CD8-positive, alpha-beta T cell (primary cell): ENCODE measurements at places on chromosomes 3 and 15.

- DNase-seq, result no peak
Observed at GRCh38 chr3:46981932-46982471, 2.5 kb downstream of the NBEAL2 start.

- DNase-seq, result no peak
Observed at GRCh38 chr3:95134693-95135413, 1072.0 kb downstream of the NSUN3 start.

GRCh38 chr15:35605764-35606449, 59.9 kb upstream of the DPH6 start:
- DNase-seq, result no peak

DNA sequence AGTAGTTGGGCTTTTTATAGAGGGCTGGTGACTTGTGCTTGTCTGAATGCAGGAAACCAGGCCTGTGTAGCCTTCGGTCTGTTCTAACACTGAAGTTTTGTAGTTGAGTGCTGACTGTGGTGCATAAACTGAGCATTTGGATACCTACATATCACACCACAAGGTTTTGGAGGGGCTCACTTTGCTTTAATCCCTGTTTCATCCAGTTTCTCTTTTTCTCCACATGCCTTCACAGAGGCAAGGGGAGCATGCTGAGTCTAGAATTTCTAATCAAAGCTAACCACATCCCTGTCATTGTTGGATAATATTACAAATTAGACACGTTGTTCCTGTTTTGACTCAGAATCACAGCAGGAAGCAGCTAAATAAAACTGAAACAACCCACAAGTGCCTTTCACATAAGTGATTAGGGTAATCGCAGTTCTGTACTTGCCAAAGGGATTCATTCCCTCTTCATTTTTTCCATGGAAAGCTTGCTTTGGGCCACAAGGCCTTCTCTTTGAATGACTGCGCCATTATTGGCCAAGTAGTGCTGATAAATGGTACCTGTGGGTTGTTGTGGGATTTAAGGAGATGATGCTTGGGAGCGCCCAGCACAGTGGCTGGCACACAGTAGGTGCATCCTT, 48.9 kb downstream of the TGFBR2 start:
- no peak for DNase-seq

GRCh38 chr3:155617346-155617925, 127.4 kb downstream of the PLCH1 start:
- no peak for DNase-seq

DNA sequence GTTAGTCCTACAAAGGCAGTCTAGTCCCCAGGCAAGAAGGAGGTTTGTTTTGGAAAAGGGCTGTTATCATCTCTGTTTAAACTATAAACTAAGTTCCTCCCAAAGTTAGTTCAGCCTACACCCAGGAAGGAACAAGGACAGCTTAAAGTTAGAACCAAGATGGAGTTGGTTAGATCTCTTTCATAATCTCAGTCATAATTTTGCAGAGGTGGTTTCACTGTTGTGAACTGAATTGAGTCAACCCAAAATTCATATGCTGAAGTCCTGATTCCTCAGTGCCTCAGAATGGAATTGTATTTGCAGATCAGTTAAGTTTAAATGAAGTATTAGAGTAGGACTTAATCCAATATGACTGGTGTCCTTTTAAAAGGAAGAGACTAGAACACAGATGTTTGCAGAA, 101.0 kb upstream of the C3orf80 start:
- no peak for DNase-seq

GRCh38 chr3:122260206-122260605, 64.8 kb upstream of the CSTA start:
- no peak for DNase-seq

DNA sequence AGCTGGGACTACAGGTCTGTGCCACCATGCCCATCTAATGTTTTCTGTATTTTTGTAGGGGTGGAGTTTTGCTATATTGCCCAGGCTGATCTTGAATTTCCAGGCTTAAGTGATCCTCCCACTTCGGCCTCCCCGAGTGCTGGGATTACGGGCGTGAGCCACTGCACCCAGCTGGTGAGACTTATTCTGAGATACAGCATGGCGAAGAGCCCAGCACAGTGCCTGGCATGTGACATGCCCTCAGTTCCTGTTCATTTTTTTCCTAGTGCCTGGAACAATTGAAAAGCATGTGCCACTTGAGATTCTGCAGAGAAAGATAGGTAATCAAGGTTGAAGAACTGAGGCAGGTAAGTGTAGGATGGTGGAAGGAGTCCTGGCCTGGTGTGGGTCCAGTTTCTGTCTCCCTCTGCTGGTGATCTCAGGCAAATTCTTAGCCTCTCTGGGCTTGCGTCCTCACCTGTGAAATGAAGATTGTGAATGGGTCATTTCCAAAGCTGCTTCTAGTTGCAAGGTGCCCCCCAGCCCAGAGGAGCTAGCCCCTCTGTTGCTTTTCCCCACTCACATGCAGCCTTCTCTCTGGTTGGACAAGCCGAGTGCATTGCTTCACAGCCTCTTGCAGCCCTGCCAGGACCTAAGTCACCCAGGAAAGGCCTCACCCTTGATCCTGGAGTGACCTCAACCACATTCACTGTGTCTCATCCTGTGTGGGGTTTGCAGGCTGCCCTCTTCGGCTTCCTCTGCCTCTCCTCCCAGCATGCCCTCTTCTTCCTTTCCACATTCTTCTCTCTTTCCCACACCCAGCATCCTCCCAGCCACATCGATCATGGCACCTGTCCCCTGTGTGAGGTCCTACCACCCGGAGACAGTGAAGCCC, 4.3 kb upstream of the RHCG start:
- no peak for DNase-seq

DNA sequence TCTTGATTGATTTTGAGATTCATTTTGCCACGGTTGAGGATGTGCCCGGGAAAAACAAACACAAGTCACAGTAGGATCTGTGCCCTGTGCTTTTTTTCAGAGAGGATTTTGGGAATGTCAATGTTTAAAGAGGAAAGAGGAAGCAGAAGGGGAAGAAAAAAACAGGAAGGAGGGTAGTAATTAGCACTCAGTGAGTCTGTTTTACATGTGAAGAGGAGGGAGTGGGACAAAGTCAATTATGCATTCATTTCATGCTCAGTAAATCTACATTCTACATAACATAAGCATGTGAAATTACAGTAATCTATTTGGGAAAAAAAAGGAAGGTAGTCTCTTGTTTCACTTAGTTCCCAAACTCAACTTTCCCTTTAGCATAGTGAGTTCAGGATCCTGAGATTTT, 18.3 kb upstream of the CD200 start:
- no peak for DNase-seq

DNA sequence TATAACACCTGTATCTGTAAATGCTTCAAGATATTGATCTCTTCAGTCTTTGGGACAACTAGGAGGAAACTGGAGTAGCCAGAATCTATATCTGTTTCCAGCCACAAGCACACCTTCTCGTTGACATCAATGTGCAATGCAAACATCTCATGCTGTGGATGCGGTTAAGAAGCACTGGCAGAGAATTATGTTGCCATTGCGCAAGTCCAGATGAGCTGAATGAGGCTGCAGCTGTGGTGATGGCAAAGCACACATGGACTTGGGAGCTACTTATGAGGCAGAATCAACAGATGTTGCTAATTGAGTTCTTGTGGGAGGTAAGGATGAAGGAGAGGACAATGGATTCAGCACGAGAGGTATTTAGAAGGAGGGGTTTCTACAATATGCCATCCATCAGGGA, 90.9 kb downstream of the STRIT1 start:
- no peak for DNase-seq

DNA sequence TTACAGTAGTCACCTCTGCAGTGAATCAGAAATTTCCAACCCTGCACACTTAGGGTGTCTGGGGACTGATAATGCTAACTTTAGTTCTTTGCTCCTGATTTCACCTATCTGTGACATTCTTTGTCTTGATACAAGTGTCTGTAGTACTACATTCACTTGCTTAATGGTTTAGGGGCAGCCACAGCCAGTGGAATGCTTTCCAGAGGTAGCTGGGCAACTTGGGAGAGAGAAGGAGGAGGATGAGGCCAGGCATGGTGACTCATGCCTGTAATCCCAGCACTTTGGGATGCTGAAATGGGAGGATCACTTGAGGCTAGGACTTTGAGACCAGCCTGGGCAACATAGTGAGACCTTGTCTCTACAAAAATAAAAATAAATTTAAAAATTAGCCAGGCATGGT, 8.5 kb downstream of the BAHD1 start:
- DNase-seq, result no peak

DNA sequence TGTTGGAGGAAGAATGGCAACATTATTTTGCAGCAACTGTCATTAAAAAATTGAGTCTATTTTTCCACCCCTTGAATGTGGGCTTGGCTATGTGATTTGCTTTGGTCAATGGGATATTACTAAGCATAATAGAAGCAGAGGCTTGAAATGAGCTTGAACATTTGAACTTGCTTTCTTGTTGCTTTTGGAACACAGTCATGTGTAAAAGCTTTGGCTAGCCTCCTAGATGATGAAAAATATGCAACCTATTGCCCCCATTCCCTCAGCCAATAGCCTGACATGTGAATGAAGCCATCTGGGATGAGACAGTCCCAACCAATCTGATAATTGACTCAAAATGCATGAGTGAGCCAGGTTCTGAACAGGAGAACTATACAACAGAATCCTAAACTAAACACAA, 78.4 kb downstream of the PLSCR2 start:
- DNase-seq, result no peak

GRCh38 chr3:112811131-112811884, 35.4 kb downstream of the CD200R1L start:
- DNase-seq, result no peak

DNA sequence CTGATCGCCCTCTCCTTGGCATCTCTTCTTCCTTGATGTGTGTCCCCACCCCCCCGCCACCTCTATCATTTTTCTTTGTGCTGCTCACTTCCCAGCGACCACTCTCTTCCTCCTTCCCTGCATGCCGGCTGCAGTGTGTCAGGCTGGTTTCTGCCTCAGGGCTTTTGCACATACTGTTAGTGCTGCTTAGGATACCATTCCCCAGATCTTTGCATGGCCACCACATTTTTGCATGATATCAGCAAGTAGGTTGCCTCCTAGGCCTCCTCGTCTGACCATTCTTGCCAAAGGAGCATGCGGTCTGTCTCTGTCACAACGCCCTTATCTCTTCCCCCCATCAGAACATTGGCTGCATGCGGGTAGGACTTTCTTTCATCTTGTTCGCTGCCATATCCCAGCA, 12.5 kb downstream of the FBLN2 start:
- no peak for DNase-seq

DNA sequence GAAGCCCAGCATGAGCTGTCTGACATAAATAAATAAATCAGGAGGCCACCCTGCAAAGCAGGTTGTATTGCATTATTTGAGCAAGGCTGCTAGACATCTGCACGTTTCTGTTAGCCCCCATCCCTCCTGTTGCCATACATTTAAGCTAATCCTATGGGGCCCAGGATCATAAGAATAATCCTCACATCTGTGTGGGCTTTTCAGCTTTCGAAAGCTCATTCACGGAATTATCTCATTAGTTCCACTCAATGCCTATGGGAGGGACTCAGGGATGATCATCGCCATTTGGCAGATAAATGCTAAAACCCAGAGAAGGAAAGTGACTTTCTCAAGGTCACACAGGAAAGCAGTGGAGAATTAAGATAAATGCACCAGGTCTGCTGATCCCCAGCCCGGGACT, 123.4 kb downstream of the TLE3 start:
- no peak for DNase-seq

GRCh38 chr3:140559546-140559945, 118.3 kb upstream of the TRIM42 start:
- no peak for DNase-seq

DNA sequence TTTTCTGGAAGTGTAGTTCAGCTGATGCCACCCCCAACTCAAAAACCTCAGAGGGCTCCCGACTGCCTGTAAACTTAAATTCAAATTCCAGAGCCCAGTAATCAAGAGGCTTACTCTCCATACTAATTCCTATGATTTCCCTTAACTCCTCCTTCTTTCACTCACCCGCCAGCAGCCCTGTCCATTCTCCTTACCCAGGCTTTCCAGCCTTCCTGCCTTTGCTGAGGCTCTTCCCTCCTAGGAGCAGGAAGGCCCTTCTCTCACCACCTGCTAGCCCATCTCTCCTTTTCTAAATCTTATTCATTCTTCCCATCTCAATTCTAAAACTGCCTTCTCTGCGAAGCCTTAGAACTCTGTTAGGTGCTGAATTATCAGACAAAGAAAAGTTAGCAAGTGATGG, 30.4 kb downstream of the RORA start:
- DNase-seq, result no peak

DNA sequence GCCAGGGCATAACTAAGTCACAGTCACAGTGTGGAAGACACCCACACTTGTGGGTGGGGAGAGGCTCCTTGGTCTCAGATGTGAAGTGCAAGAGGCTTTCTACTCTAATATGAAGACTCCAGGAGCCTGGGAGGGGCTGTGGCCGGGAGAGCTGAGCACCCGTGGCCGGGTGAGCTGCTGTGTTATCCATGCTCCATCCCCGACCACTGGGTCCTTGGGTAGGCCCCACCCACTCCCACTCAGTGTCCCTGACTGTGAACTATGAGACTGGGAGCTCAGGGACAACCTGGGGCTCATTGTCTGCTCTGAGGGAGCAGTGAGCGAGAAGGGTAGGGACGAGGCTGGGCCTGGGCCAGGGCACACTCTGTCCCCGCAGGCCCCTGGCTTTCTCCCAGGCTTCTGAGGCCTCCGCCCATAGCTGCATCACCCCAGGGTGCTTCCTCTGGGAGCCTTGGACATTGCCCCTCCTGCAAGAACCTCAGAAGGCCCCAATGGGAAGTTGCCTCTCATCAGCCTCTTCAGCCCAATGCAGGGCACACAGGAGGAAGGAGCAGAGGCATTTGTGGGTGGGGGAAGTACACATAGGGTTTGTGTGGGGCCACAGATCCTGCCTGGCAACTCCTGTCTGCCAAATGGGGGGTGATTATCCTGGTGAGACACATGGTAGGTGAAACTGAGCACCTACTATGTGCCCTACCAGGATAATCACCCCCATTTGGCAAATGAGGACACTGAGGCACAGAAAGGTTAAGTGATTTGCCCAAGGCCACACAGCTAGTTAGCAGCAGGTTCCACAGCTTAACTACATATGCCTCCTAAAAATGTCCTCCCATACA, 2.4 kb downstream of the ANPEP start:
- no peak for DNase-seq

- no peak for DNase-seq
Observed at GRCh38 chr3:168161696-168162095, 66.0 kb upstream of the GOLIM4 start.

GRCh38 chr15:93866948-93867347, 364.4 kb upstream of the MCTP2 start:
- DNase-seq, result no peak

DNA sequence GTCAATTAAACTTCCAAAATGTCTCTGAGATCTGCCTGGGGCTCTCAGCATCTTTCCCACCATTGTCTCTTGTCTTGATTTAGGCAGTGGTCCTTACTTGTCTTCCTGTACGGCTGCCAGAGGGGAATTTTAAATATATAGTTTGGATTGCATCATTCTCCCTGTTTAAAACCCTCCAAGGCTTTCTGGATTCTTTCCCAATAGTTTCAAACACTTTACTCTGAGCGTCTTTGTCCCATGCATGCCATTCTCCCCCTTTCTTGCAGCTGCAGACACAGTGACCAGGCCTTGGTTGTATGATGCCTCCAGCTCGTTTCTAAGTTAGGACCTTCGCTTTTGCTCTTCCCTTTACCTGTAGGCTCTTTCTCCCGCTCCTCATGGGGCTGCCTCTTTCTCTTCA, 323.3 kb upstream of the CTNNB1 start:
- DNase-seq, result no peak
